Ascending aorta (tissue), 2 donors: ENCODE measurements at places on chromosomes 6 and 20.
A peak's percentile ranks its signal among the peaks of the same experiment; 100 is the strongest.

DNA sequence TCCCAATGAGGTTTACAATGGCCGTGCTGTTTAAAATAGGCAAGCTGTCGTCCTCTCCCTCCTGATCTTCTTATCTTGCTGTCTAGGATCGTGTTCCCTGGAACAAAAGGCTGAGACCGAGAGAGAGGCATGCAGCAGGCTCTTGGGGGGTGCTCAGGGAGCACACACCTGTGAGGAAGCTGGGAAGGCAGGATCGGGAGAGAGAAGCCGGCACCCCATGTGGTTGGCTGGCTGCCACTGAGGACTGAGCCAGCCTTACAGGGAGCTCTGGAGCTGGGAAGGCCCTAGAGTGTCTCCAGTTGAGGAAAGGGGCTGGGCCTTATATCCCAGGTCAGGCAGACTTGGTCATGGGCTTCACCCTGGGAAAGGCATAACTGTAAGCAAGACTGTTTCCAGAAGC is 184.2 kb downstream of the LY86 start:
- DNase-seq, result no peak

- no peak for DNase-seq
These were observed 38.9 kb upstream of the SNAP25 start for GRCh38 chr20:10179574-10180298.

GRCh38 chr20:15236812-15237211 is 899.4 kb upstream of the FLRT3 start:
- DNase-seq, result no peak

DNA sequence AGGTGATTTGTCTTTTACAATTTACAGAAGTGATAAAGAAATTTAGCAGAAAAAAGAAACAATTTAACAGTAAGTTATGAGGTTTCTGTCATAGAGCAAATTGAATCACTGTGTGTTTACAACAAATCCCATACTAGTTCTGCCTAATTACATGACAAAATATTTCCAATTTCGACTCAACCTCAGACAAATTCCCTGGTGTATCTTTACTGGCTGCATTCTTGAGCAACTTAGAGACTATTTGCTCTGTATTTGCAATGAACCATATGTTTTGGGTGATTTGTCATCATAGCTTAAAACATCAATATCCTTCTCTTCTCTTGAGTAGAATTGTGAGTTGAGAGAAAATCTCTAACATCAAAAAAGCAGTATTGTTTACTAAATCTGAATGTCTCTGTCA is 128.7 kb downstream of the SIM1 start:
- no peak for DNase-seq

- DNase-seq, result no peak
These were observed 35.3 kb downstream of the TOX2 start for GRCh38 chr20:43949741-43950618.

DNA sequence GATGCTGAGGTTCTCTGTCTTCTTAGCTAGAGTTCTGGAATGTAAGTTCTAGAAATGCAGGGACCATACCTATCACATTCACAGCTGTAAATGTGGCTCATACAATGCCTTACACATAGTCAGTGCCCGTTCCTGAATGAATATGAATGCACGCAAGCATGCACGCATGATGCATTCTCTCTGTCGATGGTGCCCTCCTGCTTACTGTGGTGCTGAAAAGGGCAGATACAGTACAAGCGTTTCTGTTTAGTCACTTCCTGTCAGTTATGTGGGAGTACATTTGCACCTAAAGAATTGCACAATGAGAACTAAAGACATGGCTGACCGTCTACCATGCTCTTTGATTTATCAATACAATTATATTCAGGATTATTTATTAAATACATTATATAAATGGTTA is 152.2 kb upstream of the SOX4 start:
- DNase-seq, result no peak

- no peak for DNase-seq
These were observed 37.4 kb downstream of the JAG1 start for GRCh38 chr20:10636326-10636818.

DNA sequence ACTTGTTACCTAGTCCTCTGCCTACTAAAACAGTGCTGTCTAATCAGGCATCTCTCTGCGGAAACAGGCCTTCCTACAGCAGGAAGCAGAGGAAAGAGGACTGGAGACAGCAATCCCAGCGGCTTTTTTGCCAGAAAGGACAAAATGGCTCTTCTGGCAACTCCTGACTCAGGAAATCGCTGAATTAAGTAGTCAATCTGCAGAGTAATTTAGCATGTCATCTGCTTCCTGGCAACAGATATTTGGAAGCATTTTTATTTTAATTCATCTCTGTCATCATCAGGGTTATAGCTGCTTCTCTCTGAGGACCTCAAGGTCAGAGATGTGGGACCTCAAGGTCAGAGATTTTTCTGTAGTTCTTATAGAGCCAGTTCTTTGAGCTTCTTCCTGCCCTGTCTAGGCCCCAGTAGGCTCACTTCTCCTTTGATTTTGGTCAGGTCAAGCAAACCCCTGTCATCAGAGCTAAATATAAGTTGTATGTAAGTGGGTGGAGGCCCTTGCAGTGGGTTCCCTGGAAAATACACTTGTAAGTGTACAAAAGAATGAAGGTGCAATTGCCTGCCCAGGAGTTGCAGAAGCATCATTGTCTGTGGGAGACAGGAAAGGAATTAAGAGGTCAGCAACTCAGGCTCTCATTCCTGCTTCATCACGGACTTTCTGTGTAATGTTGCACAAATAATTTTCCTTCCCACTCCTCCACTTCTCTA is 229.4 kb downstream of the ALDH8A1 start:
- DNase-seq, result no peak

DNA sequence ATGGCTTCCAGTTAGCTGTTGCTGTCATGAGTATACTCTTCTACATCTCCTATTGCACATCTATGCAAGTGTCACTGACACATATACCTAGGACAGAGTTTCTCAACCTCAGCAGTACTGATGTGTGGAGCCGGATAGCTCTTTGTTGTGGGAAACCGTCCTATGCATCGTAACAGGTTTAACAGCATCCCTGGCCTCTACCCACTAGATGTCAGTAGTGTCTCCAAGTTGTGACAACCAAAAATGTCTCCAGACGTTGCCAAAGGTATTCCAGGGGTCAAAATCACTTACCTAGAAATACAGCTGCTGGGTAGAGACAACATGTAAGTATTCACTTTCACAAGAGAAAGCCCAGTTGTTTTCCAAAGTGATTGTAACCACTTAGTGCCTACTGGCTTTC is 637.6 kb downstream of the RNF144B start:
- no peak for DNase-seq

DNA sequence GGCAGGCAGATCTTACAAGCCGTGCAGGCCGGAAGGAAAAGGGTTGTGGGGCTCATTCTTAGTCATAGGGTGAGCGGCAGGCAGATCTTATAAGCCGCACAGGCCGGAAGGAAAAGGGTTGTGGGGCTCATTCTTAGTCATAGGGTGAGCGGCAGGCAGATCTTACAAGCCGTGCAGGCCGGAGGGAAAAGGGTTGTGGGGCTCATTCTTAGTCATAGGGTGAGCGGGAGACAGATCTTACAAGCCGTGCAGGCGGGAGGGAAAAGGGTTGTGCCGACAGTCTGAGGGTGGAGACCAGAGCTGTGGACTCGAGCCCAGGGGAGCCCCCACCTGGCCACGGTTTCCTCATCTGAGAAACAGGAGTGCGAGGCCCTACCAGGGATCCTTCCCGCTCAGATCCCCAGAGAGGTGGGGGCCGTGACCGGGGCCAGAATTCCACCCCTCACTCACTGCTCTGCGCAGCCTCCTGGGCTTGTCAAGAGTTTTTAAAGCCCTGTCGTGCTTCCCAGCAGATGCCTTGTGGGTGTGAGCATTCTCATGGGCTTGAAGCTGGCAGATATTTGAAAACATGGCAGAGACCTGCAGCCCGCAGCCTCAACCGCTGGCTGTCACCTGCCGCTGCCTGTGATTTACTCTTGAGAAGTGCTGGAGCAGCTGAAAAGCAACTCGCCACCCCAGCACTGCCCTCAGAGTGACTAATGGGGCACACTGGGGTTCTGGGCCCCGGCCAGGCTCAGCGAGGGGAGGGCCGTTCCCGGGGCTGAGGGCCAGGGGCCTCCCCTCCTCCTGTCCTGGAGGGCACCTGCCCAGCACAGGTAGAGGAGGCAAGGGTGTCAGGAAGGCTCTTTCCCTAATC is 31.9 kb downstream of the NTSR1 start:
- peak; percentile 81 for DNase-seq

DNA sequence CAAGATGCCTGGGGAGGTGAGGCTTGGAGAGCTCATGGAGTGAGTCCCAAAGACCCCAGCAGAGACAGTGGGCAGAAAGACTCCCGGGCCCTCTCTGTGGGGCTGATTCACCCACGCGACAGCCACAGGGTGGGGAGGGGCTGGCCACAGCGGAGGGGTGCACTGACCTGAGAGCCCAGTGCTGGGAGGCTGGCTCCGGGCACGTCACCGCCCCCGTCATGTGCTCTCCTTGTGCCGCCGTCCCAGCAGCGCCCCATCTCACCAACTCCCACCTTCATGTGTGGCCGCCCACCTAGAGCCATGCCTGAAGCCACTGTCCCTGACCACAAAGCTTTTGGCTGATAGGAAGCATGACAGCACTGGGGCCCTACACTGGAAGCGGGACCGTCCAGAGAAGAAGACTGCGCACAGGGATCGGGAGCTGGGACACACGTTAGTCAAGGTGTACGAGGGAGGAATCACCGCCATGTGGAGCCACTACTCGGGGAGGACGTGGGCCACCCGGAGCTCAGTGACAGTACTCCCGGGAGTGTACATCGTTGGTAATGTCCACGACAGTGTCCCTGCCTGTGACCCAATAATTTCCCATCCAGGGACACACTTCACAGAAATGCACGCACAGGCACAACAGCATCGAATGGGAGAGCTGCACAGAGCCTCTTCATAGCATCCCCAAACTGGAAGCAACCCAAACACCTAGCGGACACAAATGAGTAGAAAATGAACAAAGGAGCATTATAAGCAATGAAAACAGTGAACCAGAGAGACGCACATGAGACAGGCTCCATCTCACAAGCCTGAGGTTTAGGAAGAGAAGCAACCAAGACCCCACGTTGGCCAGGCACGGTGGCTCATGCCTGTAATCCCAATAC is 28.4 kb upstream of the FOXC1 start:
- no peak for DNase-seq

- no peak for DNase-seq
These were observed 2.7 kb upstream of the SPO11 start for GRCh38 chr20:57326667-57327455.

- no peak for DNase-seq
These were observed 54.1 kb downstream of the ATXN1 start for GRCh38 chr6:16706911-16707783.

GRCh38 chr20:9535449-9535848 is 21.1 kb downstream of the LAMP5 start:
- no peak for DNase-seq

GRCh38 chr6:169243661-169244060 is 10.0 kb downstream of the THBS2 start:
- no peak for DNase-seq

DNA sequence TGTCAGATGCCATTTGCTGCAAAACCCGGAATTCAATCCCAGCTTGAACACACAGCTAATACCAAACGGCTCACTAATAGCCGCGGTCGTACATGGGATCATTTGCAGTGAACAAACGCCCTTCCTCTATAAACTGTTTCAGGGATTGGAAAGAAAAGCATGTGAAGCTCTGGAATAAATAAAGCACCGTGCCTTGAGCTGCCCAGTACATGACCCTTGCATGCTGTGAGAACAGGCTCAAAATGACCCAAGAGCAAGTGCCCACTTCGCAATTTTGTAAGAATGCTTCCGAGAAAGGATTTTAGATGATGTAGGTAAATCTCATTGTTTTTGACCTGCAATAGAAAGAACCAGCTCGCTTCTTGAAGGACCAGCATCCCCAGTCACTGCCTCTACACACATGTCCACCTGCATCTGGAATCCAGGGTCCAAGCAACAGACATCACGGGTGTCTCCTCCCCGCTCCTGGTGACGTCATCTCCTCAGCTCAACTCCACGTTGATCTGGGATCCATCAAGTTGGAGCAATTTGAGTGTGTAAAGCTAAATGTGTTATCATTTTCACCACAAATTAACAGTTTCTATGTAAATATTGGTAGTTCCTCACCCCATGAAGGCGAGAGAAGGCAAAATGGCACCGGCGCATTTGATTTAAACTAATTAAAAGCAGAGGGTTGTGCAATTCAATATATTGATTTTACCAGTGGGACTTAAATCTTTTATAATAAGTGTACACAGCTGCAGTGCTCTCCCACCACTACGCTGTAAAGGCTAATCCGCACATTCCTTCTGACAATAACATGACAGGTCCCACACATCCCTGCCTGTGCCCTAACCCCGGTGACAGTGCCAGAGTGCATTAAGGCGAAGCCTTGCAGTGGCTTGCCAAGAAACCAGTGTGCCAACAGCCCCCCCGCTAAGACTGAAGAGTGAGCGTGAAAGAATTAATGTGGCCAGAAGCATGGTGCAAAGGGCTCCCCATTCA is 6.2 kb downstream of the BMP7 start:
- no peak for DNase-seq

- no peak for DNase-seq
These were observed 74.4 kb downstream of the HDGFL1 start for GRCh38 chr6:22643780-22644179.

- DNase-seq, result no peak
These were observed 121.8 kb upstream of the FOXO3 start for GRCh38 chr6:108438918-108439317.
